ENCODE measurements at places on chromosomes 11 and 22.

GRCh38 chr11:128411812-128412211 lies 175.5 kb downstream of the ETS1 start:
- no peaks in the 10 kb centered on the region for H3K27me3 ChIP-seq
- H3K4me1 ChIP-seq = peaks cover 14% of the 10 kb centered on the region
- no peak for DNase-seq

DNA sequence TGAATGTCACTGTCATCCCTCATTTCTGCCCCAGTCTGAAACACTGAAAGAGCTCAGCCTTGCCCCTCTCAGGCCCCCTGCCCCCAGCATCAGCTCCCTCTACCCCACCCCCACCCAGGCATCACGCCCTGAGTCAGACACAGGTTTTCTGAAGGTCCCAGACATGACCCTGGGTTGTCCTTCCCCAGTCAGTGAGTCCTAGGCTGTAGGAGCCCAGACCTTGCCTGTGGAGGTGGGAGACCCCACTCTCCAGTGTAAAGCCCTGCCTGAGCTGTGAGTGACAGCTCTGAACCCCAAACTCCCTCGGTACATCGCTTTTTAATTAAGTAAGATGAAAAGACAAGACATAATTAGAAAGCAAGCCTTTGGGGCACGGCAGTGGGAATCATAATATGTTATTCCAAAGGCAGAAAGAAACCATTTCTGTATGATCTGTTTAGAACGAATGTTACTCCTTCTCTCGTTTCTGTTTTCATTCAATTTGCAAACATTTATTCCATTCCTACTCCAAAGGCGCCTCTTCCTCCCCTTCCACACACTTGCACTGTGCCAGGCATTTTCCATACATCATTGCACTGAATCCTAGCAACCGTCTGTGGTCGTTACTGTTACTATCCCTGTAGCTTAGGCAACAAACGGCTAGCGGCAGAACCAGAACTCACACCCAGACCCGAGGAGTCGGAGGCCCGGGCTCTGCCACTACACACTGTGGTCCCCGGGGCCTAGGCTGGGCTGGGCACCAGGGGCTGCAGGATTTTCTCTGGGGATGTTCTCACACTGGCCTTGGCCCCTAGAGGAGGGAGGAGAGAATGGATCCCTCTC lies 63.4 kb downstream of the CD6 start:
- no peak for DNase-seq
- H3K27ac ChIP-seq = no peak overlapping the region
- H3K36me3 ChIP-seq = no peaks in the 10 kb centered on the region
- H3K27me3 ChIP-seq = peaks cover 39% of the 10 kb centered on the region
- no peaks in the 10 kb centered on the region for H3K4me1 ChIP-seq
- no peak overlapping the region for H3K4me3 ChIP-seq

DNA sequence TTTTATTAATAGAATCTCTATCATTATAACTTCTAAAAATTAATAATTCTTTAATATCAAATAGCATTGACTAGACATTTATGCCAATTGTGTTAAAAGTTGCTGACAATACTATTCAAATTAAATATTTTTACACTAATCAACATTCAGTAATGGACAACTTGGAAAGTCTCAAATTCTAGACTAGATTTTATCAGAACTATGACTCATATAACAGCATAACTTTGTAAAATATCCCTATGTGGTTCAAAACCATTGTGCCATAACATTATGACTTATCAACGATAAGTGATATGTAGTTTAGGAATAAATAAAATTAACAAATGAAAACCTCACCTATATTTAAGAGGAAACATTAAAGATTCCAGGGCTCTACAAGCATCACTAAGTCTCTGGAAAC lies 291.8 kb downstream of the SBF2 start:
- H3K27ac ChIP-seq = no peak overlapping the region
- no peaks in the 10 kb centered on the region for H3K4me1 ChIP-seq
- H3K27me3 ChIP-seq = no peaks in the 10 kb centered on the region
- H3K36me3 ChIP-seq = no peaks in the 10 kb centered on the region

- no peaks in the 10 kb centered on the region for H3K27me3 ChIP-seq
- H3K36me3 ChIP-seq = no peaks in the 10 kb centered on the region
- no peak overlapping the region for H3K27ac ChIP-seq
- no peak for DNase-seq
- H3K4me3 ChIP-seq = no peak overlapping the region
- H3K4me1 ChIP-seq = no peaks in the 10 kb centered on the region
Observed at GRCh38 chr22:47724751-47725150, 962.3 kb downstream of the TBC1D22A start.

DNA sequence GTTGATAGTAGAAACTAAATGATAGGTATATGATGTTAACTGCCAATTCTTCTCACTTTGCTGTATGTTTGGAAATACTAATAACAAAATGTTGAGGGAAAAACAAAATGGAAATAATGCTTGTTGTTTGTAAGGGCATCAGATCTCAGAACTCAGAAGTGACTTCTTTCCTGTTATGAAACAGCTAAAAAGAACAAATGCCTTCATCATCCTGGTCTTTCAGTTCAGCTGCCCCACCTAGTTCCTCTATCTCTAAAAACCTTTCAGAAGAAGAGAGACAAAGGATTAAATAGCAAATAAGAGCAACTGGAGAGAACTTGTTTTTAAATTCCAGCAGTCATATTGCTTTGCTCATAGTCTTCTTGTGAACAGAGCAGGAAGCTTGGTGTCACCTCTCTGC lies 345.3 kb upstream of the NCAM1 start:
- peaks cover 19% of the 10 kb centered on the region for H3K4me1 ChIP-seq
- no peak for DNase-seq
- H3K36me3 ChIP-seq = no peaks in the 10 kb centered on the region
- H3K27me3 ChIP-seq = no peaks in the 10 kb centered on the region
- no peak overlapping the region for H3K27ac ChIP-seq
- no peak overlapping the region for H3K4me3 ChIP-seq

GRCh38 chr11:71339396-71339881 lies 87.1 kb upstream of the SHANK2 start:
- no peak overlapping the region for H3K27ac ChIP-seq
- H3K4me3 ChIP-seq = no peak overlapping the region
- no peaks in the 10 kb centered on the region for H3K36me3 ChIP-seq
- H3K27me3 ChIP-seq = peaks cover 61% of the 10 kb centered on the region
- DNase-seq = no peak

GRCh38 chr22:29695129-29695926 lies 24.5 kb upstream of the CABP7 start:
- H3K4me1 ChIP-seq = no peaks in the 10 kb centered on the region
- no peaks in the 10 kb centered on the region for H3K27me3 ChIP-seq
- peaks cover 7% of the 10 kb centered on the region for H3K36me3 ChIP-seq
- no peak for DNase-seq
- no peak overlapping the region for H3K4me3 ChIP-seq

- DNase-seq = no peak
- 0 out of 3 replicates have a peak, but pooled peaks cover 3% of the 10 kb centered on the region for H3K27me3 ChIP-seq
- H3K36me3 ChIP-seq = no peaks in the 10 kb centered on the region
Observed at GRCh38 chr11:66311470-66311964, 5.3 kb downstream of the CD248 start.

DNA sequence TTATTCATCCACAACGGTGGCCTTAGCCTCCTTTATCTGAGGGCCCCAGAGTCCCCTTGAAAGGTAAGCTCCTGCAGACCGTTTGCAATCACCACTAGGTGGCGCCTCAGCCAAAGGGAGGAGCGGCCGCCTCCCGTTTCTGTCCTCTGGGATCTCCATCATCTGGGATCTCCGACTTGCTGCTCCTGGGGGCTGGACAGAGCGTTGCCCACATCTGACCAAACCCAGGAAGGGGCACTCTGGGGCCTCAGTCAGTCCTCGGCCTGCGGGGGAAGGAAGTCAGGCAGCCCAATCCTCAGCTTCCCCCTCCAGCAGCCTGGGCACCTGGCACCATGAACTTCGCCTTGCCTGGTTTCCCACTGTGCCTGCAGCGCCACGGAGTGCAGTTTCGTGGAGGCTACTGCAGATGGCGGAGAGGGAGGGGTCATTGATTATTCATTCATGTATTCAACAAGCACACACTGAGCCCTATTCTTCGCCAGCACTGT lies 23.5 kb downstream of the TP53I11 start:
- H3K36me3 ChIP-seq = no peaks in the 10 kb centered on the region
- no peaks in the 10 kb centered on the region for H3K4me1 ChIP-seq
- H3K27me3 ChIP-seq = peaks cover 10% of the 10 kb centered on the region
- no peak overlapping the region for H3K4me3 ChIP-seq
- no peak overlapping the region for H3K27ac ChIP-seq

GRCh38 chr11:44252999-44253602 lies 56.8 kb downstream of the ALX4 start:
- H3K27ac ChIP-seq = no peak overlapping the region
- peaks cover 29% of the 10 kb centered on the region for H3K4me1 ChIP-seq
- no peaks in the 10 kb centered on the region for H3K27me3 ChIP-seq
- H3K4me3 ChIP-seq = no peak overlapping the region
- no peak for DNase-seq

GRCh38 chr11:57978686-57979531 lies 44.8 kb upstream of the OR9Q1 start:
- H3K36me3 ChIP-seq = no peaks in the 10 kb centered on the region
- DNase-seq = peak; percentile 77
- no peaks in the 10 kb centered on the region for H3K27me3 ChIP-seq
- H3K4me3 ChIP-seq = peak overlapping the region; percentile 30
- peak overlapping the region; percentile 61 for H3K27ac ChIP-seq

GRCh38 chr11:70470127-70470526 lies 71.8 kb downstream of the CTTN start:
- H3K36me3 ChIP-seq = peaks cover 11% of the 10 kb centered on the region
- H3K4me1 ChIP-seq = no peaks in the 10 kb centered on the region
- no peak overlapping the region for H3K27ac ChIP-seq
- DNase-seq = no peak

GRCh38 chr11:7098235-7098832 lies 9.5 kb downstream of the RBMXL2 start:
- no peak overlapping the region for H3K4me3 ChIP-seq
- peak; percentile 49 for DNase-seq
- no peaks in the 10 kb centered on the region for H3K4me1 ChIP-seq
- H3K27me3 ChIP-seq = no peaks in the 10 kb centered on the region

DNA sequence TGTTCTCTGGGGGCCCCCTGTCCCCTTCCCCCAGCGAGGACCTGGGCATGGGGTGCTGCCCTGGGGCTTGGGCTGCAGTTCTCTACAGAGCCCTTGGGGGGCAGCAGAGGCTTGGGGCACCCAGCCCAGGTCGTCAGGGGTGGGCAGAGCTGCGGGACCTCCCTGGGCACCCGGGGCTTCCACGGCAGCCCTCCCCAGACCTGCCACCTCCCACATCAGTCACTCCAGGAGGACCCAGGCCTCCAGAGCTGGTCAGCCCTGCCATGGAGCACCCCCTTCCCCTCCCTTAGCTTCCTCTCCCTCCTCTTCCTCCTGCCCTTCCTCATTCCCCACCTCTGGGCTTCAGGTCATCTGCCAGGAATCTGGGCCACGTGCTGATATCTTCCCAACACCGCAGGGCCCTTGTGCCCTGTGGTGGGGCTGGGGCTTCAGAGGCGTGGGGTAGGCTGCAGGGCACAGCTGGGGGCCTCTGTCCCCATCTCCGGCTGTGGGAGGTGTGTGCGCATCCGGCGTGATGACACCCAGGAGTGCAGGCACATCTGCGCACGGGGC lies 5.8 kb downstream of the TSPAN4 start:
- H3K4me1 ChIP-seq = peaks cover 26% of the 10 kb centered on the region
- H3K27me3 ChIP-seq = no peaks in the 10 kb centered on the region
- no peak overlapping the region for H3K27ac ChIP-seq
- DNase-seq = no peak
- no peaks in the 10 kb centered on the region for H3K36me3 ChIP-seq
- H3K4me3 ChIP-seq = no peak overlapping the region

- no peak overlapping the region for H3K4me3 ChIP-seq
- no peaks in the 10 kb centered on the region for H3K27me3 ChIP-seq
- H3K4me1 ChIP-seq = peaks cover 11% of the 10 kb centered on the region
- no peak for DNase-seq
- no peak overlapping the region for H3K27ac ChIP-seq
- no peaks in the 10 kb centered on the region for H3K36me3 ChIP-seq
Observed at GRCh38 chr11:115321605-115322289, 182.5 kb downstream of the CADM1 start.

GRCh38 chr11:100757646-100758045 lies 70.6 kb downstream of the ARHGAP42 start:
- no peaks in the 10 kb centered on the region for H3K27me3 ChIP-seq
- no peak for DNase-seq
- H3K27ac ChIP-seq = no peak overlapping the region
- no peak overlapping the region for H3K4me3 ChIP-seq
- H3K36me3 ChIP-seq = no peaks in the 10 kb centered on the region

DNA sequence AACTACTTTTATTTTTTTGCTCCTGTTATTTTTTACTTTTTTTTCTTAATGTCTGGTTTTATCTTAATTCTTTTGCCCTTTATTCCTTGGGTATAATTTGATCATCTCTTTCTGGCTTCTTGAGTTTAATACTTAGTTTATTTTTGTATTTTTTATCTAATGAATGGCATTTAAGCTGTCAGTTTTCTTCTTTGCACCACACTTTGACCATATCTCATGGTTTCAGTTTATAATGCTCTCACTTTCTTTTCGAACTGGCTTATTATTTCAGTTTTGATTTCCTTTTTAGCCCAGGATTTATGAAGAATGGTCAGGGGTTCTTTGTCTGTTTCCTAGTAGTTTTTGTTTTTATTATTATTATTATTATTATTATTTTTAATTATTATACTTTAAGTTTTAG lies 48.3 kb downstream of the QSER1 start:
- H3K27ac ChIP-seq = no peak overlapping the region
- DNase-seq = no peak
- H3K4me3 ChIP-seq = no peak overlapping the region
- no peaks in the 10 kb centered on the region for H3K4me1 ChIP-seq

GRCh38 chr11:57214098-57214417 lies 23.0 kb downstream of the APLNR start:
- H3K4me1 ChIP-seq = no peaks in the 10 kb centered on the region
- no peaks in the 10 kb centered on the region for H3K27me3 ChIP-seq
- H3K27ac ChIP-seq = no peak overlapping the region

DNA sequence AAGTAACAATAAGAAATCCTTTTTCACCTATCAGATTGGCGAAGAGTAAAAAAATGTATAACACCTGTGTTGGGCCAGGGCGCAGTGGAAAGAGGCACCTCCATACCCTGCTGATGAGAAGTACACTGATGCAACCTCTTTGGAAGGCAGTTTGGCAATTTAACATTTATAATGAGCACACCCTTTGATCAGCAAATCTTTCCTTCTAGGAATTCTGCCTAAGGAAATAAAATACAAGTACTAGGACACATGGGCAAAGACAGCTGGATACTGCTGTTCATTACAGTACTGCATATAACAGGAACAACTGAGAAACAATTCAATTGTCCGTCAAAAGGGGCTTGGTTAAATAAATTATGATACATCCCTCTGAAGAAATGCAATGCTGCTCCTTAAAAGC lies 110.1 kb downstream of the RPL27A start:
- no peak overlapping the region for H3K4me3 ChIP-seq
- no peak overlapping the region for H3K27ac ChIP-seq
- no peak for DNase-seq
- no peaks in the 10 kb centered on the region for H3K27me3 ChIP-seq

Data from HepG2 (cell line).